Left ventricle myocardium inferior (tissue), 1 donor: ENCODE measurements at places on chromosomes 16 and 17. TPM values are rescaled to one million over a fixed set of nuclear protein-coding genes. Genes with fewer than 3 reads are reported as not detected.

GRCh38 chr17:77722366-77722765, 236.1 kb upstream of the TNRC6C start:
- no peak for DNase-seq

GRCh38 chr17:45946841-45947256, 52.2 kb upstream of the STH start:
- DNase-seq: no peak

Gene CRHR1
- not detected for total RNA-seq

DNA sequence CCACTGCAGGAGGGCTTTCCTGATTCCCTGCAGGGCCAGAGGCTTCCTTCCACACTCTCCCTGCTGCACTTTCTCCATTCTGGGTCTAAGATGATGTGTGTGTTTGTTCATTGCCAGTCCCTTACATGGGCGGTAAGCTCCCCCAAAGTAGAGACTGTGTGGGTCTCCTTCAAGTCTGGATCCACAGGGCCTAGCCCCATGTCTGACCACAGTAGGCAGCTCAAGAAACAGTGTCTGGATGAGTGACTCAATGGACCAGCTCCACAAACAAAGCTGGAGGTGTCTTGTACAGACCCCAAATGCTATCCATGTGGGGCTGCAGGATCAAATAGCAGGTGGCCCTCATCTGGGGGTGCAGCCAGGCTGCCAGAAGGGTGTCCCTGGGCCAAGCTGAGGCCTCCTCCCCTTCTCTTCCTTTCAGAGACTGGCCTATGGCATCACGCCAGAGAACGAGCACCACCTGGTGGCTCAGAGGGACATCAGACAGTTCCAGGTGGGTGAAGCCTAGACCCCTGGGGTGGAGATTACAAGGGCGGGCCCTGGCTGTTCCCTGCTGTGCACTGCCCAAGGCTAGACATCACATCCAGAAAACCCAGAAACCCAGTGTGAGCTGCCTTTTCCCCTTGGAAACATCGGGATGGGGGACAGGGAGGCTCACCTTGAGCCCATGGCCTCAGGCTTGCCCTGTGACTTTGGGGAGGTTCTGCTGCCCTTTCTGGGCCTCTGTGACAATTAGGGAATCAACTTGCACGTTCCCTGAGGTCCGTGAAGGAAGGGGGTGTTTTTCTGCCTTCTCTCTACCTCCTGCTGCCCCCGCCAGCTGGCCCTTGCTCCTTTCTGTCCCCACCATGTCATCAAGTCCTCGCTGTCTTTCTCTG, 45.9 kb downstream of the SLC6A2 start:
- DNase-seq: peak; percentile 45

DNA sequence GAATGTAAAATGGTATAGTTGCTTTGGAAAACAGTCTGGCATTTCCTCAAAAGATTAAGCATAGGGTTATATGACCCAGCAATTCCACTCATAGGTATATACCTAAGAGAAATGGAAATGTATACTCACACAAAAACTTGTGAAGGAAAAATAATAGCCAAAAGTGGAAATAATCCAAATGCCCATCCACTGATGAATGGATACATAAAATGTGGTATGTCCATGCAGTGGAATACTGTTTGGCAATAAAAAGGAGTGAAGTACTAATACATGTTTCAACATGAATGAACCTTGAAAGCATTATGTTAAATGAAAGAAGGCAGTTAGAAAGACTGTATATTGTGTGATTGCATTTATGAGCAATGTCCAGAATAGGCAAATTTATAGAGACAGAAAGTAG, 25.1 kb downstream of the NUP93 start:
- no peak for DNase-seq

Gene CTRL
- total RNA-seq: 0.71 TPM

DNA sequence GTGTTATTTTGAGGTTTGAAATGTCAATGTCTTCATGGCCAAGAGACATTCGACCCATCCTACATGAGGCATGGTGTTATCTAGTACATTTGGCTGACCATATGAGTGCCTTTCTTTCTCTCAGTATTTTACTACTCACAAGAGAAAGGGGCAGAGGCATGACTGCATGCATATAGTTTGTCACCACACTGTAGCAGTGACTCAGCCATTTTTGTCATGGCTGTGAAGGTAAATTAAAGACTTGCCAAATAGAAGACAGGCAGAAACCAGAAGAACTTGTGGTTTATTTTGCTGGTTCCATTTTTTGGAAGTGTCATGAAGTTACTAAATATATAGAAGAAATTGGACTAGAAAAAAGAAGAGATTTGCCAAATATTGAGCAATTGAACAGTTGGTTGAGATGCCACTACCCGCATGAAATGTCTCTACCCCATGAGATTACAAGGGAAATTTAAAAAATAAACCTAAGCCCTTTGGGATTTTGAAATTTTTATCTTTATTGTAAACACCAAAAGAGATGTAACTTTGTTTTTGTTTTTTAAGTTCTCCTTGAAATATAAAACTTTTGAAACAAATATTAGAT, 170.3 kb downstream of the CHD9 start:
- DNase-seq: no peak

Gene ARL5C
- not detected for total RNA-seq

GRCh38 chr17:27669850-27670249, 38.9 kb downstream of the LGALS9 start:
- no peak for DNase-seq

Gene TEX14
- total RNA-seq: 0.19 TPM

DNA sequence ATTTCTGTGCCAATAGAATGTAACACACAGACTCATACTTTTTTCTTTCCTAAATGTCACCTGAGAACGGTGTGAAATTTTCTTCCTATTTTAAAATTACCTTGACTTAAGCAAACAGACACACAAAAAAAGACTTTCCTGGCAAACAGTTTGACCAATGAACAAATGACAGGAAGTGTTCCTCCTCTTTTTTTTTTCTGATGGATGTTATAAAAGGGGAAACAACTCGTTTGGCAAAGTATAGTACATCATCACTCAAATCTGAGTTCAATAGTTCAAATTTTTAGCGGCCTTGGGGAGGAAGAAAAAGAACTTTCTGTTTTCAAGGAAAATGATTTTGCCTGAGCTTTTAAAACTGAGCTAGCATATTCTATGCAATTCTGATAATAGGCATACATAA, 19.8 kb downstream of the HS3ST3A1 start:
- no peak for DNase-seq

GRCh38 chr16:24838554-24839266, 7.1 kb upstream of the SLC5A11 start:
- DNase-seq: no peak

DNA sequence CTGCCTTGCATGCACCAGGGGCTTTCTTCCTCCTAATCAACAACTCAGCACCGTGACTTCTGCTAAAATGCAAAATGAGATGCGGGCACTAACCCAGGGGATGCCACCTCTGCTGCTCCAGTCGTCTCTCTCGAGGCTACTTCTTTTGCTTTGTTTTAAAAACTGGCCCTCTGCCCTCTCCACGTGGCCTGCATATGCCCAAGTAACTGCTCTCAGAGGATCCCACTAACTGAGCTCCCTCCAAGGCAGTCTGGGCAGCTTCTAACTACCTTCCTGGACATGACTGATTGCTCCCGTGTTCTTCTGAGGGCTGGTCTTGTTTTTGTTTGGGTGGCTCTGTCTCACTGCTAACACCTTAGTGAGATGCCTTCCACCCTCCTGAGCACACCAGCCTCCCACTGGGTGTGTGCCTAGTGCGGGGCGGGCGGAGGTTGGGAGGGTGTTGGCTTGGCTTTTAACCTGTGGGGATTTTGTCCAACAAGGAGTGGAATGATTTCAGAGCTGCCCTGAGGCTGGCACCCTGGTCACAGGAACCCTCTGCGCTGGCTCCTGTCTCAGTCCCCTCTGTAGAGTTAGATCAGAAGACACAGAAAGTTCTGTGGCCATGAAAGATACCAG, 8.9 kb upstream of the LGALS9 start:
- DNase-seq: no peak

DNA sequence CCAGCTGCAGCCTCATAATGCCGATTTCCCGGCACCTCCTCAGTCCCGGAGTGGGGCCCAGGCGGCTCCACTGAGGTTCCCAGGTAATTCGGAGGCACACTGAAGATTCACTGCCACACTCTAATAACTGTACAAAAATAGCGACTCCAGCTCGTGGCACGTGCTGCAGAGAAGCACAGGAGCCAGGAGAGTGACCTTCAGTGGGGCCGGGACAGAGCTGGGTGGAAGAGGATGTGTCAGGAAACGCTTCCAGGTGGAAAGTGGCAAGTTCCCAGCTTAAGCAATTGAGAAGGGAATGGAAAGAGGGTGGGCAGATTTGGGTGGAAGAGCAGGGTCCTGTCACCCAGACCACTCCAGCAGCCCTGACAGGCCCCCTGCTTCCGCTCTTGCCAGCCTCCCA, 3.1 kb upstream of the TRAP1 start:
- no peak for DNase-seq

Gene CLEC3A
- total RNA-seq: not detected

GRCh38 chr17:32277284-32277683, 11.7 kb downstream of the RHBDL3 start:
- no peak for DNase-seq

GRCh38 chr16:918741-919657, 51.8 kb downstream of the LMF1 start:
- DNase-seq: no peak

Gene PABPN1L
- not detected for total RNA-seq

GRCh38 chr16:18948372-18949020, 22.3 kb upstream of the SMG1 start:
- DNase-seq: no peak

- no peak for DNase-seq
These were observed 10.1 kb upstream of the COL1A1 start for GRCh38 chr17:50211249-50212120.

Gene CCL4L2
- total RNA-seq: not detected

Gene PIRT
- total RNA-seq: not detected

DNA sequence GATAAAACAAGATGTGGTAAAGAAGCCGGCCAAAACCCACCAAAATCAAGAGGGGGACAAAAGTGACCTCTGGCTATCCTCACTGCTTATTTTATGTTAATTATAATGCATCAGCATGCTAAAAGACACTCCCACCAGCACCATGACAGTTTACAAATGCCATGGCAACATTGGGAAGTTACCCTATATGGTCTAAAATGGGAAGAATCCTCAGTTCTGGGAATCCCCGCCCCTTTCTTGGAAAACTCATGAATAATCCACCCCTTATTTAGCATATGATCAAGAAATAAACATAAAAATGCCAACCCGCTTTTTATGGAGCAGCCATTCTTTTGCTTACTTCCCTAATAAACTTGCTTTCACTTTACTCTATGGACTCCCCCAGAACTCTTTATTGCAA, 25.6 kb downstream of the CMTR2 start:
- no peak for DNase-seq

DNA sequence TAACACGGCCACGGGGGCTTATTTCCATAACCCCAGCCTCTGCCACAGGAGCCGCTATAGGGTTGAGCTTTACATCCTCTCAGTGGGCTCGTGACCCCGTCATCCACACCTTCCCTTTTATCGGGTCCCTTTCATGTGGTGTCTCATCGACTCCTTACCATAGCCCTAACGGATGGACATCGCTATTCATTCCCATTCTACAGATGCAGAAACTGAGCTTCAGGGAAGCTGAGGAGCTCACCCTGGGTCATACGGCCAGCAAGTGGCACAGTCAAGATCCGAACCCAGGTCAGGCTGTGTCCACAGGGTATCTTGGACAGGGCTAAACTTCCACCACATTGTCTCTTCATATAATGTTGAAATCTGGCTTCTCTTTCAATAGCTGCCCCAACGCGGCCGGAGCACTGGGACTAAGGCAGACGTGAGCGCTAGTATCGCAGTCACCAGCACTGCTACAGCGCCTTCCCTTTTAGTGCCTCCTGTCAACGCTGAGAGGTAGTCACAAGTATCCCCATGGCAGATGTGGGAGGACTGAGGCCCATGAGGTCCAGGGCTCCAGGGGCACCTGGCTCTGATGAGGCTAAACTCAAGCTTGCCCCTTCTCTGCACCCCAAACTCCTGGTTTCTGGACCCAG, 50.8 kb downstream of the SOCS1 start:
- DNase-seq: no peak

DNA sequence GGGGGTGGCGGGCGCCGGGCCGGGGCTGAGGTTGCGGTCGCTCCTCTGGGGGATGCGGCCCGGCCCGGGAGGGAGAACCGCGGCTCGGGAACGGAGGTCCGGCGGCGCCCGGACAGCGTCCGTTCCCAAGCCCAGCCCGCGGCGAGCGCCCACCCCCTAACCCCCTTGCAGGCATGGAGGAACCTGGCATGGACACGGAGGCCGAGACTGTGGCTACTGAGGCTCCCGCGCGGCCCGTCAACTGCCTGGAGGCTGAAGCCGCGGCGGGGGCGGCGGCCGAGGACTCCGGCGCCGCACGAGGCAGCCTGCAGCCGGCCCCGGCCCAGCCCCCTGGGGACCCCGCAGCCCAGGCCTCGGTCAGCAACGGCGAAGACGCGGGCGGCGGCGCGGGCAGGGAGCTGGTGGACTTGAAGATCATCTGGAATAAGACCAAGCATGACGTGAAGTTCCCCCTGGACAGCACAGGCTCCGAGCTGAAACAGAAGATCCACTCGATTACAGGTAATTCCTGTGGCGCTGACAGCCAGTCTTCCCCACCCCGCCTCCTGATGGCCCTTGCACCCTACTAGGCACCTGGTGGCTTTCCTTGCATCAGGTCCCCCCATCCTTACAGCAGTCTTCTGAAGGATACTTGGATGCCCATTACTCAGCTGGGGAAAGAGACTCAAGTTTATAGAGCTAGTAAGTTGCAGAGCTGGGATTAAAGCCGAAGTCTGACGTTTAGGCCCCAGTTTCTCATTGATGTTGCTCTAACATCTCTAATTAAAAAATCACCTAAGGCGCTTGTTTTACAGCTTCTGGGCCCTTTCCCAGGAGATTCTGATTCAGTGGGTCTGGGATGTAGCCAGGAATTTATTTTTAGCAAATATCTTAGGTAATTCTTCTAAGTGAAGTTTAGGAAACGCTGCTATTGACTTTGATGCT, 514 bp downstream of the UBFD1 start:
- DNase-seq: no peak

DNA sequence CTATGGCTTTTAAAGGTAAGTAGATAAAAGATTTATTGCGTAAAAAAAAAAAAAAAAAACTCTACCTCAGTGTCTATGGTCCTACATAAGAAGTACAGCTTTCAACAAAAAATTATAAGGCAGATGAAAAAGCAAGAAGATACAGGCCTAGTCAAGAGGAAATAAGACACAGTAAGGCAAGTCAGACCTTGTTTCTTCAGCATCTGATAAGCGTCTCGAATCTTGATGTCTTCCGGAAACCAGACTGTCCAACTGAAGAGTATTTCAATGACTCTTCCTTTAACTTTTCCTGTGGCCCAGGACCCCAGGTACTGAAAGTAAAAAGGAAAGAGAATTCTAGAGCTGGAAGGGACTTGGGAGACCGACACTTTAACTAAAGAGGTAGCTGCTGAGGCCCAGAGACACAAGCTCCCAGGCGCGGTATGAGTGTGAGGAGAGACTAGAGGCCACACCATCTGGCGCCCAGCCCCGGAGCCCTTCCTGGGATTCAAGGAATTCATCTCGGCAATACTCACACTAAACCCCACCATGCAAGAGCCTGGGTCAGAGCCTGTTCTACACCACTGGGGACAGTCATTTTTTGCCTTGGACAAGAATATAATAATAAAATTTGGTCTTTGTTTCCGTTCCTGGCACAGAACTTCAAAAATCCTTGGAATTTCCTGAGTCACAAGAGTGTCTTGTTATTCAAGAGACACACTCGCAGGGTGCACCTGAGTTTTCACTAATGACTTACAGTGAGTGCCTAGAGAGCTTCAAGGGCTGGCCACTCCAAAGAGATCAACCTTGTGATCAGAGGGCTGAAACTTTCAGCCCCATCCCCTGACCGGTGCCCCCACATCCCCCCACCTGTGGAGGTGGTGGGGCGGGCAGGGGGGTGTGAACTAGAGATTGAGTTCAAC, 18.6 kb downstream of the GGA2 start:
- no peak for DNase-seq

Gene CNEP1R1
- 18.9 TPM for total RNA-seq

- no peak for DNase-seq
These were observed 56.2 kb downstream of the PRMT7 start for GRCh38 chr16:68367030-68367429.
